Fibroblast of gingiva (primary cell): ENCODE measurements at places on chromosomes 13 and 19.
A peak's percentile ranks its signal among the peaks of the same experiment; 100 is the strongest.

- DNase-seq, result no peak
Measured at GRCh38 chr19:8017808-8018207, 12.4 kb upstream of the ELAVL1 start.

GRCh38 chr13:20623000-20623399 is 56.0 kb downstream of the IFT88 start:
- no peak for DNase-seq

DNA sequence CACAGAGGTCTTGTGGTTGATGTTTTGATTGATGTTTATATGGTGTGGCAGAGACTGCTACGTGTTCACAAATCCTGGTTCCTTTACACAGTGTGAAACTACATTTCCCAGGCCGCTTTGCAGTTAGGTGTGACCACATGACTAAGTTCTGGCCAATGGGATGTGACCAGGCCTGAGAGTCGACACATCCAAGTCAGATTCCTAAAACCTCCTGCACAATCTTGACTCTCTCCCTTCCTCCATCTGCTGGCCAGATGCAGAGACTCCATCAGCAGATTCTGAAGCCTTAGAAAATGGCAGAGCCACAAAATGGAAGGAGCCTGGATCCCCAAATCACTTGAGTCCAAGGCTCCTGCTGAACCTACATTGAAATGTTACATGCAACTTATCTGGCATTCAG is 12.6 kb downstream of the CD37 start:
- DNase-seq, result peak; percentile 73

GRCh38 chr19:18762125-18763023 is 28.7 kb downstream of the COMP start:
- no peak for DNase-seq

DNA sequence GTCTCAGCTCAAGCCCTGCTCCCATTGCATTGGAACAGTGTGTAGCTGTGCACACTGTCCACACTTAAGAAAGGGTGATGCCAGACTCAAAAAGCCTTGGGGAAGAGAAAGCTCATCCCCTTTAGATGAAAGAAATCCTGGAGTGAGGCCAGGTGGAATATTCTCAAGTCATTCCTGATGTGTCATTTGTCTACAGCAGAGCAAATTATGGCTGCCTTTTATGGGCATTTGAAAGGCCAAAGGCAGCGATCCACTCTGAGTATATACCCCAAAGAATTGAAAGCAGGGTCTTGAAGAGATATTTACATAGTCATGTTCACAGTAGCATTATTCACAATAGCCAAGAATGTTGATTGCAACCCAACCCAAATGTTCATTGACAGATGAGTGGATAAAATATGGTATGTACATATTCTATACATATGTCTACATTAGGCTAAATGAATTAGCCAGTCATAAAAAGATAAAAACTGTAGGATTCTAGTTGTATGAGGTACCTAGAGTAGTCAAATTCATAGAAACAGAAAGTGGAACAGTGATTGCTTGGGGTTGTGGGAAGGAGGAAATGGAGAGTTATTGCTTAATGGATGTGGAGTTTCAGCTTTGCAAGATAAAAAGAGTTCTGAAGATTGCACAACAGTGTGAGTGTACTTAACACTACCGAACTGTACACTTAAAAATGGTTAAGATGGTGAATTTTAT is 214.9 kb downstream of the KCNRG start:
- DNase-seq, result peak; percentile 66

- DNase-seq, result no peak
Measured at GRCh38 chr19:6095760-6096159, 14.5 kb downstream of the RFX2 start.

DNA sequence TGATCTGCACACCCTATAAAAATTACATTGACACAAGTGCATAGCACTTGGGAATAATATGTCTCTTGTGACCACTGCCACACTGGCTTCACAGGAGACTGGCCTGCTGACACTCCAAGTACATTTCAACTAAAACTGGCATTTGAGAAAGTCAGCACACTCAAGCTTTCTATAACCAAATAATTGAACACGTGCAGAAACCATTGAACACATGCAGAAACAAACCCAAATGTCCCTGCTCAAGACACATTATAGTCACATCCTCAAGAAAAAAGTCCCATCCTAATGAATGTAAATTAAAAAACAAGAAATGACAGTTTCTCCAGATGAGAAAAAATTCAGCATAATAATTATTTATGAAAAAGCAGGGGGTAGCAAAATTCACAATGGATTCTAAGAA is 1859.1 kb upstream of the PCDH20 start:
- DNase-seq, result no peak

- DNase-seq, result no peak
Measured at GRCh38 chr13:92500192-92500591, 726.4 kb upstream of the GPC6 start.

DNA sequence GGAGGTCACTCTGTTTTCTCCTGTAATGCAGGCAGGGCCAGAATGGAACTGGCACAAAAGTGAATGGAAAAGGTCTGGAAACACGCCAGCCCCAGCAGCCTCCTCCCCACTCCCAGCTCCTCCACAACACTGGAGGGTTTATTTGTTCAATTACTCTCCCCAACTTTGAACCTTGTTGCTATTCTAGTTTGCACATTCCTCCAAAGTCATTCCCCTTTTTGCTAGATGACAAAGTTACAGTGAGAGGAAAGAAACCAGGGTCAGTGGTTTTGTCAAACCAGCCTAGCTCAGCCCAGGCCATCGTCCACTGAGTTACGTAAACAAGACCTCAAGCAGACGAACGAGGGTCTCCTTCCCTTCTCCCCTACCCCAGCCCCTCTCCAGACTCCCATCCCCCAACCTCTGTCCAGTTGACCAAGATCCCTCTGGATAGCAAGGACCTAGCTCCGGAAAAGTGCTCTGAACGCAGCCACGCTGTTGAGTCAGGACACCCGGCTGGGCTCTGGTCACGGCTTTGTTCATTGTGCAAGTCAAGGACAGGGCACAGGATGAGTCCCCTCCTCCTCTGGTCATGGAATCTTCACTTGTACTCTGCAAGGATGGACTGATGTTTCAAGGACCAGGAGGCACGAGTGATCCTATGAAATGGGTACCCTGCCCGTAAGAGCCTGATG is 180.0 kb downstream of the USP12 start:
- DNase-seq, result no peak

DNA sequence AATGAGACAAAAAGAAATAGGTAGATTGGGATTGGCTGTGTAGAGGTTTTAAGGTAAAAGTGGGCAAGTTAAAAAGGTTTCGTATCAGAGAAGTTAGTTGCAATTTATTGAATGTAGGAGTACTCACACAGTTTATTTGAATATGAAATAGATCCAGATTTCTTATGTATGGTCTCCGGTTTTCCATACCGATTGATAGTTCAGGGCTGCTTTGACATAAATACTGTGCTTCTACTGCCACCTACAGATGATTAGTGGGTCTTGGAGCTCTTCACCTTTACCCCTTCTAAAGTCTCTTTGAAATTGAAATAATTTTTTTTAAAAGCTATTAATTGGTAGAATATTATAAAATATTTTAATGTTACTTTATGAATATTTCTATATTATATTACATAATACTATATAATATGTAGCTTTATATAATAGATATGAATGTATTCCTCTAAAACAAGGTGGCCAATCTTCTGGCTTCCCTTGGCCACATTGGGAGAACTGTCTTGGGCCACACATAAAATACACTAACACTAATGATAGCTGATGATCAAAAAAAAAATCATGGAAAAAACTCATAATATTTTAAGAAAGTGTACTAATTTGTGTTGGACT is 7.7 kb upstream of the GPR18 start:
- peak; percentile 51 for DNase-seq

DNA sequence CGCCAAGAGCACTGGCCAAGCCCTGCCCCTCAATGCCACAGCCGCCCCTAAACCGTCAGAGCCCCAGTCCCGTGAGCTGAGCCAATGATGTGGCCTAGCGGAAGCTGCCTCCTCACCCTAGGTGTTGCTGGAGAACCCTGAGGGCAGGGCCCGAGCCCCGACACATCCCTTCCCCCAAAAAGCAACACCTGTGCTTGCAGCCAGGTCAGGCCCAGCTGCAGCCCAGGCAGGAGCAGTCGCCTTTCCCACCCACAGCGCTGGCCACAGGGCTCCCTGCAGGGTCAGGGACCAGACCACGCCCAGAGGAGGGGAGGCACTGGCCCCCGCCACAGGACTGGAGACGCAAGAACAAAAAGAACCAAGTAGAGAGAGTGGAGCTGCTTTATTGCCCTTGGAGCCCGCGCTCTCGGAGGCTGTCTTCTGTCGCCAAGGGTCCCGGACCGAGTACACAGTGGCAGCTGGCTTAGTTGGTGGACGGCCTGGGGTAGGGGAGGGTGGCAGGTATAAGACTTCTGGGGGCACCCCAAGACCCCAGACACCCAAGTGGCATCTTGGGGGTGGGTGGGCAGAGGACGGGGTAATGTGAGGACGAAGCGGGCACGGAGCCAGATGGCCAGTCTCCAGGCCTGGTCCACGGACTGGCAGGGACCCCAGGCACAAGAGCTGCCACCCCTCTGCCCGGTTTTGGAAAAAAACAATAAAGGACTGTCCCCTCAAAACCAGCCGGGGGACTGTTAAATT is 3.3 kb downstream of the P2RY11 start:
- DNase-seq, result no peak

DNA sequence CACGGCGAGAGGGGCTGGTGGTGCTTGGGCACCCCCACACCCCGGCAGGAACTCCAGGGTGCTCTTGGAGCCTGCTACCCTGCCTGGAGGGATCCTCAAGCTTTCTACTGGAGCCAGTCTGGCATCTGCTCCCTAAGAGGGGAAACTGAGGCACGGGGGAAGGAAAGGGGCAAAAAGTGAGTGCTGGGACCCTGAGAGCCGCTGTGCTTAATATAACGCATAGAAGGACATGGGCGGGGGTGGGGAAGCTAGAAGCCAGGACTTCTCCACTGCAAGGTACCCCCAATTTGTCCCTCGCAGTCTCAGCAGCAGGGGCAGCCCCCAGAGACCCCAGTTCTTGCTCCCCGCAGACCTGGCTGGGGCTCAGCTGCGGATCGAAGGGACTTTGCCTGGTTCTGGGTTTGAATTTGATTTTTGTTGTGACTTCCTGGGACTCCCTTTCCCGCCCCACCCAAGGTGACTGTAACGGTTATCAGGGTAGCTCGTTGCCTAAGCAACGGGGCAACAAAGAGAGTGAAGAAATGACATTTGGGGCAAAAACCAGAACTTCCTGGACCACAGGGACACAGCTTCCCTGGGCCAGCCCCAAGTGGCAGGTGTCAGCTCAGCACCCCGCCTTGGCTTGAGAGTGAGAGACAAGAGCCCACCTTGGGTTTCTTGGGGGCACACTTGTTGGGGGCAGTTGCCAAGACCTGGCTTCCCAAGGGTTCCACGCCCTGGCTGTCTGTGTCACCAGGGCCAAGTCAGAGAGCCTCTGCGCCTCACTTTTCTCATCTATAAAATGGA is 638 bp downstream of the ADGRE5 start:
- DNase-seq, result peak; percentile 63

GRCh38 chr19:19423322-19423721 is 17.8 kb downstream of the GATAD2A start:
- DNase-seq, result no peak

- peak; percentile 97 for DNase-seq
Measured at GRCh38 chr19:11089254-11090013, at the start of gene LDLR. Gene LDLR (plus strand): TSS chr19:11089463. CDS start chr19:11089549, 86 bp downstream.

DNA sequence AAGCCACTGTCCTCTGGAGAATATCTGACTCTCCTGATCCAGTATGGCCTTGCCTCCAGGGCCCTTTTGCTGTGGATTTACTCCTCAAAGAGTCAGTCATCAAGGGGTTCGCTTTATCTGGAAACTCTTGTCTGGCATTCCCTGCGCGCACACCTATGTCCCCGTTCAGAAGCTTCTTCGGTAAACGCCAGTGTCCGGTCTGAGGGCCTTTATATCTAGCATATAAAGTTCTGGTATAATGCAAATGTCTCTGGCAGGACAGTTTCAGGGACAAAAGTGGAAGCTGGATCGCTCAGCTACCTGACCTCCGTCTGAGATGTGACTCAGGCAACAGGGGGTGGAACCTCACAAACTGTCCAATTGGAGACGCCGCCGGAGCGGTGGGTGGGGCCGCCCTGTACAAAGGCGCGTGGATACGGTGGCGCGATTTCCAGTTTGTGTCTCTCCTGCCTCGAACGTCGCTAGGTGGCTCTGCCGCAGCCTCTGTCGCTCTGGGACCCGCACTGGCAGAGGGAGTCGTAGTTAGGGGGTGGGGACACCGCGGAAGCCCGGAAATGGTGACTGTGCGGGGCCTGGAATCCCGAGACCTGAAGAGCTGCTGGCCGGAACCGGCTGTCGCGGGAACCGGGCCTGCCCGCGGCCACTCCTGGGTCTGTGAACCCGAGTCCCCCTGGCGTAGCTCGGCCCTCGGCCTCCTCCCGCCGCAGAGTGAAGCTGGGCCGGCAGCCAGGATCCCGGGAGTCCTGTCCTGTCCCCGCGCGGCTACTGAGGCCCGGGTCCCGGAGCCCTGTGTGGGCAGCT is 10.6 kb upstream of the ZNF709 start:
- peak; percentile 64 for DNase-seq

- DNase-seq, result no peak
Measured at GRCh38 chr13:60165391-60166099, 1.8 kb upstream of the DIAPH3 start.

DNA sequence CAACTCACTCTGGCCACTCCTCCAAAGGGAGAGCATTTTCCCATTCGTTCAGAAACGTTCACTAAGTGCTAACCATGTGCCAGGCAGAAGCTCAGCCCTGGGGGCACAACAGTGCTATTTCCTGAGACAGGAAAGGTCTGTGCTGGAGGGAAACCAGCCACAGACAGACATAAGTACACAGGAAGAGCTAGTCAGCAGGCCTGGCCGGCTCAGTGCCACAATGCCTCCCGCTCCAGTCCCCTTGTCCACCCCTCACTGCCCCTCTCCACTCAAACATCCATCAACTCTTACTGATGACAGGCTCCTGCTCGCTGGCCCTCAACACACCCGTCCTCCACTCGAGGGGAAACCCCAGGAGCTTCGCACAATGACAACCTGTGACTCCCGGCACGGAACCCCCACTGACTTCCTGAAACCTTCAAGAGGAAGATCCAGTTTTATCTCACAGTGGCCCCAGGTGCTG is 11.3 kb upstream of the PLA2G4C start:
- DNase-seq, result no peak

DNA sequence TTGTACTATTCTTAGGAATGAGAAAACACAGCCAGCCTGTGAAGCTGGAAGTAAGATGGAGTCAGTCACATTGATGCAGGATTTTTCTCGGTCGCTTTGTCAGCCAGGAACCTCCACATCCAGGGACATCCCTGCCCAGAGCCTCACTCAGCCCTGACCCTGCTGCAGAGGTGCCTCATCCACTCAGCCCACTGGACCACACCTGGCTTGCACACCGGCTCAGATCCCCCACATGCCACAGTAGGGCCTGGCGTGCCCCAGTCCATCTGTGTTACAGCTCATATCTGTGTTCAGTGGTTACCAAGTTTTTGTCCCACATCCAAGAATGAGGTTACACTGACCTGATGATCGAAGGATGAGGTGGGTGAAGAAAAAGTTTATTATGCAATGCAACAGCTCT is 1315.4 kb downstream of the SLITRK1 start:
- no peak for DNase-seq
